ENCODE measurements at places on chromosomes 7 and 10. TPM values are rescaled to one million over a fixed set of nuclear protein-coding genes. Genes with fewer than 3 reads are reported as not detected.

DNA sequence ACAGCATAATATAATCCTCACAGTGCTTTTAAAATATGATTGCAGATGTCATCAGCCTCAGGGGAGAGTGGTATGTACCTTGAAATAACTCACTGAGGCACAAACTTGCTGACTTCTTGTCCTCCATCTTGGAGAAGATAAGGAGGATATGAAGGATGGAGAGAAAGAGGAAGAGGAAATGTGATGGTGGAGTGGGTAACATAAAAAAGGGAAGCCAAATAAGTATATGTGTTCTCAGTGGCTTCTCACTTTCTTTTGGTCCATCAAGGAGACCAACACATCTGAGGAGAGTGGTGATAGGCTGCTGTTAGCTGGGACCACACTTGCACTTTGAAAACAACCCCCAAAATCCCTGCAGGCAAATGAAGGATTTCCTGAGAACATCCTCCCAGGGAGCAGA is 21.6 kb upstream of the ZNF37A start:
- no peak overlapping the region for H3K4me3 ChIP-seq
- DNase-seq, result no peak
- H3K36me3 ChIP-seq, result no peaks in the 10 kb centered on the region
- no peak overlapping the region for H3K27ac ChIP-seq
- no peaks in the 10 kb centered on the region for H3K4me1 ChIP-seq

DNA sequence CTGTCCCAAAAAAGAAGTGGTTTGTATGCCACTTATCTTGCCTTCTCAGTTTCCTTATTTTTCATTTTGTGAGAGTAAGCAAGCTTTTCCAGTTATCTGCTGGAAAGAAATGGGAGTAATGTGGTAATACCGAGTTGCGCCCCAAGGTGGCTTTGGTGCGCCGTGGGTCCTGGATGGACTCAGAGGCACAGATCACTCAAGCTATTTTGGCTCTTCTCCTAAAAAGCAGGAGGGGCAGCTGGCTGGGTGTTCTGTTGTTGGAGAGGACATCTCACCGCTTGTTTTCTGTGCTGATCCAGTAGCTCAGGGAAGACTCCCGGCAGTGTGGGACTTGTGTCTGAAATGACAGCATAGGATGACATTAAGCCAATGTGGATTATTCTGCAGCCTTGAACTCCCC is 16.4 kb downstream of the PRKRIP1 start:
- no peaks in the 10 kb centered on the region for H3K27me3 ChIP-seq
- H3K36me3 ChIP-seq, result no peaks in the 10 kb centered on the region
- no peak overlapping the region for H3K4me3 ChIP-seq
- DNase-seq, result no peak

Gene SLC35B4
- 16.0 TPM for total RNA-seq

DNA sequence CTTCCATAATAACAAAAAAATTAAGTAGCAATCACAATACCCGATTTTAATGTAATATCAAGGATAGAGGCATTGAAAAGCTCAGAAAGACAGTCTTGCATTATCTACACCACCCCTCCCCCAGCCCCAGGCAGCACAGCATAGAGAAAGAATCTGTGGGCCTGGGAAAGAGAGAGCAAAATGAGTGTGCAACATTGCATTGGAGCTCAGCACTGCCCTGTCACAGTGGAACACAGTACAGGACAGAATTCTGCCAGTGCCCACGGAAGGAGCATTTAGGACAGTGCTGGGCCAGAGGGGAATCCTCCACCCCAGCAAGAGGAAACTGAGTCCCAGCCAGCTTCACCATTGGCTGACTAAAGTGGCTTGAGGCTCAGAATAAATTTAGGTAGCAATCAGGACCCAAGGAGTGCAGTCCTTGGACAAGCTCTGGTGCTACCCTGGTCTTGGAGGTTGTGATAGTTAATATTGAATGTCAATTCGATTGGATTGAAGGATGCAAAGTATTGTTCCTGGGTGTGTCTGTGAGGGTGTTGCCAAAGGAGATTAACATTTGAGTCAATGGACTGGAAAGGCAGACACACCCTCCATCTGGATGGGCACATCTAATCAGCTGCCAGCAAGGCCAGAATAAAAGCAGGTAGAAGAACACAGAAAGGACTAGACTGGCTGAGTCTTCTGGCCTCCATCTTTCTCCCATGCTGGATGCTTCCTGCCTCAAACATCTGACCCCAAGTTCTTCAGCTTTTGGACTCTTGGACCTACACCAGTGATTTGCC is 234.4 kb downstream of the ANK3 start:
- no peaks in the 10 kb centered on the region for H3K27me3 ChIP-seq
- no peak overlapping the region for H3K4me3 ChIP-seq
- DNase-seq, result no peak
- H3K36me3 ChIP-seq, result no peaks in the 10 kb centered on the region
- H3K27ac ChIP-seq, result no peak overlapping the region

GRCh38 chr10:76868098-76868977 is 769.3 kb downstream of the KCNMA1 start:
- DNase-seq, result no peak
- no peak overlapping the region for H3K4me3 ChIP-seq
- H3K36me3 ChIP-seq, result no peaks in the 10 kb centered on the region
- H3K4me1 ChIP-seq, result no peaks in the 10 kb centered on the region
- H3K27me3 ChIP-seq, result no peaks in the 10 kb centered on the region

- H3K4me1 ChIP-seq, result no peaks in the 10 kb centered on the region
- H3K27ac ChIP-seq, result no peak overlapping the region
- no peak for DNase-seq
- H3K27me3 ChIP-seq, result no peaks in the 10 kb centered on the region
- H3K4me3 ChIP-seq, result no peak overlapping the region
Observed at GRCh38 chr7:49776994-49777393, 3.6 kb downstream of the VWC2 start.

DNA sequence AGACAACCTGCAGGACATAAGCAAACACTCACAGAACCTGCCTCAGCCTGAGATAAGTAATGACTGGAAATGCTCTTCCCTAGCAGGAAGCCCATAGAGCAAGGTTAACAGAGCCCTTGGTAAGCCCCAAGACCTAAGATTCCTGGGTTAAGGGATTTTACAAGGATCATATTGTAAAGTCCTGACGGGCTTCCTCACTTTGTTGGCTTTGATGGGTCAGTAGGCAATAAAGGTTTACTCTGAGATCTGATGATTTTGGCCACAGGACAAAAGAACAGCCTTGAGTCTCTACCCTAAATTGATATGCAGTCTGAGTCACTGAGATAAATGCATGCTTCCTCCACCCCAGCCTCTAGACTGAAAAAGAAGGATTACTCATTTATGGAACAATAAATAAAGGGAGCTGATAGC is 270.8 kb downstream of the HTR7 start:
- DNase-seq, result no peak
- H3K36me3 ChIP-seq, result no peaks in the 10 kb centered on the region
- peaks cover 3% of the 10 kb centered on the region for H3K4me1 ChIP-seq
- no peak overlapping the region for H3K4me3 ChIP-seq
- H3K27me3 ChIP-seq, result no peaks in the 10 kb centered on the region
- no peak overlapping the region for H3K27ac ChIP-seq

DNA sequence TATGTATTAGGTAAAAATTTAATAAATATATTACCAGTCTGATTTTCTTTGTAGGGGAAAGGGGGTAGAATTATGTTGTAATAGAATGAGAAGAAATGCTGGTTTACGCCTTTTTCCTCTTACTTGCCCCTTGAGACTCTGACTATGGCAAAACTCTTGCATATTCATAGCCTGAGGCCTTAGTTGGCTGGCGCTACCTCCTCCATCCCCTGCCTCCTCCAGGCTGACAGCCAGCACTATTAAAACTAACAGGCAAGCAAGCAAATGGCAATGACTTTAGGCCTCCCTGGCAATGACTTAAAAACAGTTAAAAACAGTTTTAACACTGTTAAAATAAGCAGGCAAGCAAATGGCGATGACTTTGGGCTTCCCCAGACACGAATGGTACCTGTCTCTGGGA is 14.4 kb downstream of the PKD2L1 start:
- peaks cover 1% of the 10 kb centered on the region for H3K27me3 ChIP-seq
- H3K27ac ChIP-seq, result no peak overlapping the region
- H3K36me3 ChIP-seq, result no peaks in the 10 kb centered on the region
- no peak for DNase-seq

Gene AGBL3
- 8.8 TPM for total RNA-seq

Gene OR2A1
- 0.39 TPM for total RNA-seq

GRCh38 chr7:141161550-141162535 is 88.0 kb downstream of the TMEM178B start:
- no peaks in the 10 kb centered on the region for H3K4me1 ChIP-seq
- H3K27me3 ChIP-seq, result peaks cover 2% of the 10 kb centered on the region
- no peak for DNase-seq

DNA sequence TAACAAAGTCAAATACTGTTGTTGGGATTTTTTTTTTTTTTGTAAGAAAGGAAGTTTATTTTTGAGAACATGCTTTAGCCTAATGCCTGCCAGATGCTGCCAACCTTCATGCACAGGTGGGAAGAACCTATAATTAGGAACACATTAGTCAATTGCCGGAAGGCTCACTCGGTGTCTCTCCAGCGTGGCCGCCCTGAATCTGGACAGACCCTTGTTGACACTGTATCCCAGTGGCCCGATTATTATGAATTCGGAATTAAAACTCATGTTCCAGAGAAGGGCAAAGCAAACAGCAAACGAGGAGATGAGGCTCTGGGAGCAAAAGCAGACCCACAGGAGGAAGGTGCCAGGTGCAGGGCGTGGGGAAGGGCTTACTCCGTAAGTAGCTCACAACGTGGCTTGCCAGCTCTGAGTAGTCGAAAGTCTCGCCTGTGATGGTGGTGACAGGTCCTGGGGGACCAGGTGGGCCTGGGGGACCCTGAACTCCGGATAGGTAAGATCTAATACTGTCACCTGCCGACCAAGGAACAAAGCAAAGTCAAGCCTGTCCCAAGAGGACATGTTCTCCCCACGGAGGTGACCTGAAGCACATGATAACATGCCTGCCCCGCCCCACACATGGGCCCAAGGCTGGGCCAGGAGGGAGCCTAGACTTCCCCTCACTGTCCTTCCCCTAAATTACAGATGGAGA is 48.3 kb downstream of the COL17A1 start:
- no peaks in the 10 kb centered on the region for H3K27me3 ChIP-seq
- no peak overlapping the region for H3K4me3 ChIP-seq
- no peak for DNase-seq
- no peaks in the 10 kb centered on the region for H3K36me3 ChIP-seq
- no peak overlapping the region for H3K27ac ChIP-seq
- no peaks in the 10 kb centered on the region for H3K4me1 ChIP-seq

- no peak for DNase-seq
- no peaks in the 10 kb centered on the region for H3K36me3 ChIP-seq
- H3K4me1 ChIP-seq, result no peaks in the 10 kb centered on the region
- H3K4me3 ChIP-seq, result no peak overlapping the region
Observed at GRCh38 chr7:142319970-142320369, 62.1 kb upstream of the PRSS58 start.

Gene ASB10
- total RNA-seq, result not detected

GRCh38 chr10:21655236-21655635 is 121.2 kb downstream of the MLLT10 start:
- no peaks in the 10 kb centered on the region for H3K27me3 ChIP-seq
- no peaks in the 10 kb centered on the region for H3K36me3 ChIP-seq
- no peak for DNase-seq
- H3K4me1 ChIP-seq, result peaks cover 1% of the 10 kb centered on the region
- H3K4me3 ChIP-seq, result no peak overlapping the region
- H3K27ac ChIP-seq, result no peak overlapping the region

Gene FGFR2
- 5.8 TPM for total RNA-seq

DNA sequence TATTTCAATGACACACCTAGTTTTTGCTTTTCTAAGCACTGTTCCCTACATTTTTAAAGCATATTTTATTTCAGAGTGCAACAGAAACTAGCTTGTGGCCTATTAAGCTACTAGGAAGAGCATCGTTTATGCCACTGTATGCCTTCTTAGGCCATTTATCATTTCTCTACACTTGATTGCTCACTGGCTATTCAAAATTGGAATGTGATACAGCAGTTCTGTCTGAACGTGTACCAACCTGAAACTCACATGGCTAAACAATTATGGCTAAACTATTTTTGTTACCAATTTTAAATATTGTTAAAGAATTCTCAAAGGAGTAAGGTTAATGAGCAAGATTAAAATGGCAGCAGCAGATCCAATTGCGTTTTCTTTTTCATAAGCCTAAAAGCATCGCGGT is 105.2 kb downstream of the GSAP start:
- no peaks in the 10 kb centered on the region for H3K27me3 ChIP-seq
- no peak overlapping the region for H3K27ac ChIP-seq
- no peak for DNase-seq
- H3K36me3 ChIP-seq, result no peaks in the 10 kb centered on the region
- H3K4me3 ChIP-seq, result no peak overlapping the region
